ENCODE measurements at places on chromosomes 11 and 22.

GRCh38 chr22:44347549-44347948, 34.8 kb upstream of the SHISAL1 start:
- no peak for DNase-seq
- H3K4me1 ChIP-seq, result peaks cover 4% of the 10 kb centered on the region
- no peak overlapping the region for H3K27ac ChIP-seq
- no peak overlapping the region for H3K4me3 ChIP-seq
- H3K27me3 ChIP-seq, result peaks cover 41% of the 10 kb centered on the region
- H3K36me3 ChIP-seq, result no peaks in the 10 kb centered on the region

- DNase-seq, result peak; percentile 68
- peaks cover 28% of the 10 kb centered on the region for H3K27me3 ChIP-seq
- H3K4me1 ChIP-seq, result no peaks in the 10 kb centered on the region
- no peak overlapping the region for H3K27ac ChIP-seq
- H3K36me3 ChIP-seq, result no peaks in the 10 kb centered on the region
These were observed 11.4 kb upstream of the BARX2 start for GRCh38 chr11:129364143-129364654.

DNA sequence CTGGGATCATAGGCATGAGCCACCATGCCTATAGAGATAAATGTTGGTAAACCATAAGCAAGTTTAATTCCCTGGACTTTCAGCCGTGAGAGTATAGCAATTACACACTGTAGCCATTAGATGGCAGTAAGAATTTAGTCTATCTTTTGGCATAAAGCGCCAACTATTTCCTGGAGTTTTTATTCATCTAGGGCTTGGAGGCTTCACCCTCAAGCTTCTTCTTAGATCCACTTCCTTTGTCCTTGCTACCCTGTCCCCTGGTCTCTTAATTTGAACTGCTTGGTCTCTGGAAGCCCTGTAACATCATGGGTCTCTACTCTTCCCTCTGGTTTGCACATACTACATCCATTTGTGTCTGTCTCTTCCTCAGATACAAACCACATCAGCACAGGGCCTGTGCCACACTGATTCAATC, 38.2 kb downstream of the OR10A6 start:
- H3K4me3 ChIP-seq, result no peak overlapping the region
- no peaks in the 10 kb centered on the region for H3K36me3 ChIP-seq
- H3K27me3 ChIP-seq, result no peaks in the 10 kb centered on the region
- H3K4me1 ChIP-seq, result peaks cover 31% of the 10 kb centered on the region
- H3K27ac ChIP-seq, result no peak overlapping the region
- no peak for DNase-seq

GRCh38 chr11:109747839-109748238, 325.8 kb downstream of the C11orf87 start:
- no peak overlapping the region for H3K27ac ChIP-seq
- H3K36me3 ChIP-seq, result no peaks in the 10 kb centered on the region
- H3K4me3 ChIP-seq, result no peak overlapping the region
- H3K27me3 ChIP-seq, result peaks cover 8% of the 10 kb centered on the region
- DNase-seq, result no peak

DNA sequence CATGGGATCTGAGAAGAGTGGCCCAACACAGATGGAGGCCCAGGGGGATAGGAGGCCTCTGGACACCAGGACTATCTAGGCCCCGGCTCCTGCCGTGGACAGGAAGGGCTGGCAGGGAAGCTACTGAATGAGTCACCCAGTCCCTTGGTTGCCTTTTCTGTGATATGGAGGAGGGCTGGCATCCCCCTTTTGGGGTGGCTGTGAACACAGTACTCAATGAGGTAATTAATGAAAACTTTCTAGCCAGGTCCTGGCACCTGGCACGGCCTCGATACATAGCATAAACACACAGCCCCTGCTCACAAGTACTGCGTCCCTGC, 163.2 kb downstream of the CHST1 start:
- no peaks in the 10 kb centered on the region for H3K36me3 ChIP-seq
- H3K4me1 ChIP-seq, result no peaks in the 10 kb centered on the region
- H3K27me3 ChIP-seq, result peaks cover 25% of the 10 kb centered on the region
- H3K27ac ChIP-seq, result no peak overlapping the region
- no peak for DNase-seq

GRCh38 chr11:18071098-18071705, 25.1 kb upstream of the TPH1 start:
- H3K4me1 ChIP-seq, result no peaks in the 10 kb centered on the region
- DNase-seq, result no peak
- H3K27me3 ChIP-seq, result no peaks in the 10 kb centered on the region
- H3K36me3 ChIP-seq, result peaks cover 5% of the 10 kb centered on the region

DNA sequence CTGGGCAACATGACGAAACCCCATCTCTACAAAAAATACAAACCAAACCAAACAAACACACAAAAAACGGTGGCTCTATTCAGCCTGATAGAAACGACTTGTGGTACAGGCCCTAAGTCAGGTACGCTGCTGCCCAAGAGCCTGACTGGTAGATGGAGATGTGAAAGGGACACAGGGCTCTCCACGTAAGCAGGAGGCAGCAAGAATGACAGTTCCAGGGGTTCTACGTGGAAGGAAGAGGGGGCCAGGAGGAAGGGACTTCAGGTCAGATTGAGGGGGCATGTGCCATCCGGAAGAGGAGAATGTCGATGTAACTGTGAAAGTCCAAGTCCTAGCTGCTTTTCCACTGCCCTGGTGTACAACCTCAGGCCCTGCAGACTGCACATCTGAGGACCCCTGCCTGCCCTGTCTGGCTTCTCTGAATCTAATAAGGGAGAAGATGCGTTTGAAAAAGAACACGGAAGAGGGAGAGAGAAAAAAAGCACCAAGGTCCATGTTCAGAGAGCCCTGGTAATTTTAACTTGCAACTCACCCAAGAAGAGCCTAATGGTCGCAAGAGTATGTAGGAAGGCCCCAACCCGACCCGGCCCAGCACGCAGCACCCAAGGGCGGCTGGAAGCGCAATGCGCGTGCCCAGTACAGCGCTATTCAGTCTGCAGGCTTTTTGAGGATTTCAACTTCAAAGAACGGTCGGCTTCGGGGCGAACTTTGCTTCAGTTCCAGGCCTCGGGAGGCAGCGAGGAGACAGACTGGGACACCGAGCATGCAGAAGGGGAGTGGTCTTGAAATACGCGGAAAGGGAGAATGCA, 909 bp upstream of the ZNRD2 start:
- no peaks in the 10 kb centered on the region for H3K27me3 ChIP-seq
- peaks cover 76% of the 10 kb centered on the region for H3K4me1 ChIP-seq
- peak overlapping the region; percentile 98 for H3K27ac ChIP-seq
- peaks cover 25% of the 10 kb centered on the region for H3K36me3 ChIP-seq

- no peak for DNase-seq
- H3K27ac ChIP-seq, result no peak overlapping the region
- no peak overlapping the region for H3K4me3 ChIP-seq
- peaks cover 10% of the 10 kb centered on the region for H3K27me3 ChIP-seq
These were observed 1.5 kb downstream of the IFITM5 start for GRCh38 chr11:297586-298405.

DNA sequence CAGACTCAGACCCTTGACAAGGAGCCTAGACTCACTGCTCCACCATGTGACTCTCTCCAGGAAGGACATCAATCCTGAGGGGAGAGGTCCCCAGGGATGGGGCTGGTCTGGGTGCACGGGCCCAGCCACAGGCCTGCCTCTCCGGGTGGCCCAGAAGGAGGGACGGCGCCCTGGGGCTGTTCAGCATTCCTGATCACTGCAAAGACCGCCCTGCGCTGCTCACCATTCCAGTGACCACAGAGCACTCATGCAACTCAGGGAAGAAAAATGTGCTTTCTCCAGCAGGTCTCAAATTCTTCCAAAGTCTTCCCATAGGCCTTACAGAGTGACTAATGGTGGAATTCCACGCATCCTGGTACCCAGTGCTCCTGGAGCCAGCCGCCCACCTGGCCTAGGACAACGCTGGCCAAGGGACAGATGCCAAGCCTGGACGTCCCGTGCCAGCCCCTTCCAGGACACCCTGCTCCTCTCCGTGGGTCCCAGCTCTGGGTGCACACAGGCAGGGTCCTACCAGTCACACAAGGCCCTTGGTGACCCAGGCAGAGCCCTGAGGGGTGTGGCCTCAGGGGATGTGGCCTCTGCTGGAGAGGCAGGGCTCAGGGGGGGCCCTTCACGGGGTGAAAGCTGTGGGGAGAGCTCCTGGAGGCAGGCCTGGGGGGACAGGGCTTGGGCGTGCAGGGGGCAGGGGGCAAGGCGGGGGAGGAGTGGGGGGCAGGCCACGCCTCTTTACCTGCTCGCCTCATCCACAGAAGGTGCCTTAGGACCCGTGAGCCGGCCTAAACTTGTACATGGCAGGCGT, 178.8 kb downstream of the IGLL1 start:
- no peak for DNase-seq
- H3K36me3 ChIP-seq, result no peaks in the 10 kb centered on the region
- H3K27me3 ChIP-seq, result peaks cover 5% of the 10 kb centered on the region
- no peak overlapping the region for H3K4me3 ChIP-seq
- H3K27ac ChIP-seq, result peak overlapping the region; percentile 65

DNA sequence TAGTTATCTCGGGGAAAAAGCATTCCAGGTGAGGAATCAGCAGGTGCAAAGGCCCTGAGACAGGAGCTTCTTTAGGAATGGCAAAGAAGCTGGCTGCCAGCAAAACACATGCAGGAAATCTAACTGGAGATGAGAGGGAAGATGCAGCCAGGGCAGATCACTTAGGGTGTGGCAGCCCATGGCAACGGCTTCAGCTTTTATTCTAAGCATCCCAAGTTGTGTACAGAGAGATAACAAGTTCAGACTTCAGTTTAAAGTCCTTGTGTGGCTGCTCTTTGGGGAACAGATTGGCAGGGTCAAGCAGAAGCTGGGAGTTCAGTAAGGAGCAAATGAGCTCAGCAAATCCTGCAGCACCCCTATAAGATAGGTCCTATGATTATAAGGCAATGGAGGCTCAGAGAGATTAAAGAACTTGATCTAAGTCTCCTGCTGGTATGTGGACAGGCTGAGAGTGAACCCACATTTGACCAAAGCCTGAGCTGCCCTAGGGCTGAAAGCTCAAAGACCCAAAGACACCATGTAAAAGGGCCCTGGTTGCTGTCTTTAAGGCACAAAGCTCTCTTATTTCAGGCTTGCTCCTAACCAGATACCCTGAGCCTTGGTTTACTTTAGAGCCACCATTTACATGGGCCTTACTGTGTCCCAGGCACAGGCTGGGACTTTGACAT, 466.8 kb downstream of the SOX6 start:
- H3K27me3 ChIP-seq, result no peaks in the 10 kb centered on the region
- DNase-seq, result no peak
- H3K36me3 ChIP-seq, result no peaks in the 10 kb centered on the region
- no peak overlapping the region for H3K27ac ChIP-seq
- no peak overlapping the region for H3K4me3 ChIP-seq
- H3K4me1 ChIP-seq, result no peaks in the 10 kb centered on the region

DNA sequence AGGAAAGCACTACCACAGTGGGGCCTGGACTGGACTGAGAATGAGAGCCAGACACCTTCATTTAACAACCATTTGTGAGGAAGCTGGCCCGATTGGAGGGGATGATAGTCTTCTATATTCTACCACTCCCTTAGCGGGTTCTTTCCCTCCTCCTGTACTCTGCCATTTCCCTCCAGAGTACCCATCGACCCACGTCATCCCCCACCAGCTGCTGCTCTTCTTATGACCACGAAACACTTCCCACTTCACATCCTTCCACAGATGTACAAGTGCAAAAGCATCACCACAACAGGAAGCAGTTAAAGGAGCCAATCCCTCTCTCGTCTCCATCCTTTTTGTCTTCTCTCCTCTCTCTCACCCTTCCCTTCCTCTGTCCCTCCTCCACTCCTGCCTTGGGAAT, 18.0 kb upstream of the UBASH3B start:
- H3K27me3 ChIP-seq, result peaks cover 3% of the 10 kb centered on the region
- H3K4me3 ChIP-seq, result no peak overlapping the region
- peak; percentile 10 for DNase-seq
- no peak overlapping the region for H3K27ac ChIP-seq
- no peaks in the 10 kb centered on the region for H3K36me3 ChIP-seq
- peaks cover 7% of the 10 kb centered on the region for H3K4me1 ChIP-seq

- no peak overlapping the region for H3K4me3 ChIP-seq
- peak overlapping the region; percentile 77 for H3K27ac ChIP-seq
- DNase-seq, result no peak
- peaks cover 46% of the 10 kb centered on the region for H3K4me1 ChIP-seq
- peaks cover 1% of the 10 kb centered on the region for H3K36me3 ChIP-seq
- H3K27me3 ChIP-seq, result no peaks in the 10 kb centered on the region
These were observed 5.0 kb downstream of the CBX7 start for GRCh38 chr22:39147335-39148025.

- no peak overlapping the region for H3K4me3 ChIP-seq
- no peaks in the 10 kb centered on the region for H3K4me1 ChIP-seq
These were observed 387.1 kb downstream of the SOX6 start for GRCh38 chr11:15969281-15969680.

GRCh38 chr22:46796566-46797195, 34.2 kb downstream of the TBC1D22A start:
- no peak for DNase-seq
- H3K27me3 ChIP-seq, result no peaks in the 10 kb centered on the region
- peaks cover 60% of the 10 kb centered on the region for H3K36me3 ChIP-seq
- peak overlapping the region; percentile 59 for H3K27ac ChIP-seq
- H3K4me3 ChIP-seq, result no peak overlapping the region

DNA sequence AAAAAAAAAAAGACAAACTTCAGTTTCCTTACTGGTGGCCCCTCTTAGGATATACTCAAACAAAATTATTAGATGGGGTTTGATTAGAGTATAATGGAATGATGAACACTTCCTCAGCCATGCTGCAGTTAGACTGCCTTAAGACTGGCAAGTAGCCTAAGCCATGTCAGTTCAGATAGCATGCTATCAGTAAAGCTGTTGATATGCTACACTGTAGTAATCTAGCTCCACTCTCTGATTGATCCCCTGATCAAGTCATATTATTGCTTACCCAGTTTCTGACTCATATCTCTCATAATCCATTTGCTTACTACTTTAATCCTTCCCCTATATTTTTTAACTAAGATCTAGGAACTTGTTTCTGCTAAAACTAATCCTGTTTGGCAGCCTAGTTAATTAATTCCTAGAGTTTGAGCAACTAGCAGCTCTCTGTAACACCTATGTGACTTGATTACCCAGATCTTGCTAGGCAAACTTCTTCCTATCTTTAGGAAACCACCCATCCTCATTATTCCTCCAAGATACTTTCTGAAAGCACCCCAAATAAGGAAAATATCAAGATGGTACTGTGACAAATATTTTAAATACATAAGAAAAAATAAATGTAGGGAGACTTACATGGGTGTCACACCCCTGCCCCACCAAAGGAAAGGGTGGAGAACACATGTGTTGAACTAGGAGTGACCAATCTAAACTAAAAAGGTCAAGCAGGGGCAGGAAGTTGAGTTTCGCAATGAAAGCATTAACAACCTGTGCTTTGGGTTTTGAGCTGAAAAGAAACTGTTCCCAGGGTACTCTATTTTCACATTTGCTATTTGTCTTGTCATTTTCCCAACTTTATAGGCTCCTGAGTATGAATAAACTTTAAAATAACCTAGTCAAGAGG, 43.2 kb downstream of the PIK3C2A start:
- no peak overlapping the region for H3K4me3 ChIP-seq
- H3K36me3 ChIP-seq, result peaks cover 20% of the 10 kb centered on the region
- no peaks in the 10 kb centered on the region for H3K27me3 ChIP-seq
- H3K4me1 ChIP-seq, result peaks cover 59% of the 10 kb centered on the region
